KG1 (cell line): ENCODE measurements at places on chromosomes 7 and 10.

- DNase-seq: no peak
Observed at GRCh38 chr10:131019696-131020095, 291.8 kb downstream of the TCERG1L start.

DNA sequence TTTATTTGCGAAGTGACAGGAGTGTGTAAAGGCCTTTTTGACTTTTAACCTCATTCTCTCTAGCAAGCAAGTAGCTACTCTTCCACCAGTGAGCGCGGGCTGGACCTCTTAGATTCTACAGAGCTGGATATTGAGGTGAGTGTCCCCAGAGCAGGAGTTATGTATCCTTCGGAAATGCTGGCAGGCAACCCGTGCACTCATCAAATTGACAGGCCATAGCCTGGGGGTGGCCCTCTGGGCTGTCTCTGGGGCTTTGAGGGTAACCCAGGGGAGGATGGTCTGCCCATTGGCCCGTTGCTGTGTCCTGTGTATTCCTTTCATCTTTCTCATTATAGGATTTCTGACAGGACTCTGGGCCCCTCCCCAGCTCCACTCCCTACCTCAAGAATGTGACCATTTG, 6.1 kb upstream of the PVRIG start:
- no peak for DNase-seq

DNA sequence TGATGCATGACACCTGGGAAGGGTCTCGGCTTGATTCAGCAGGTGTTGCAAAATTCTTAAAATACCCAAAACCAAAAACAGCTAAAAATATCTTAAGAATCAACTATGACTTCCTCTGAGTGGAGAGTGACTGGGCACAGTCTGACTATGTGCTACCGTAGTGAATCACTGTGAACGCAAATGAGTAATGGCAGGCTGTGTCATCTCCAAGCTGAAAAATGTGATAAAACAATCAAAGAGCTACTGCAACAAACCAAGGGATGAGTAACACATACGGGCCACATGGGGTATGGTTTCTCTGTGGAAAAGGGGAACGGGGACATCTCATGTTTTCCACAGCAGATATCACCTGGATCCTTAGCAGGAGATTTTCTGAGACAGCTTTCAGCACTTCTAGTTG, 127.5 kb downstream of the ABCA13 start:
- DNase-seq: no peak

- no peak for DNase-seq
Observed at GRCh38 chr10:70513848-70514309, 35.3 kb downstream of the PALD1 start.

DNA sequence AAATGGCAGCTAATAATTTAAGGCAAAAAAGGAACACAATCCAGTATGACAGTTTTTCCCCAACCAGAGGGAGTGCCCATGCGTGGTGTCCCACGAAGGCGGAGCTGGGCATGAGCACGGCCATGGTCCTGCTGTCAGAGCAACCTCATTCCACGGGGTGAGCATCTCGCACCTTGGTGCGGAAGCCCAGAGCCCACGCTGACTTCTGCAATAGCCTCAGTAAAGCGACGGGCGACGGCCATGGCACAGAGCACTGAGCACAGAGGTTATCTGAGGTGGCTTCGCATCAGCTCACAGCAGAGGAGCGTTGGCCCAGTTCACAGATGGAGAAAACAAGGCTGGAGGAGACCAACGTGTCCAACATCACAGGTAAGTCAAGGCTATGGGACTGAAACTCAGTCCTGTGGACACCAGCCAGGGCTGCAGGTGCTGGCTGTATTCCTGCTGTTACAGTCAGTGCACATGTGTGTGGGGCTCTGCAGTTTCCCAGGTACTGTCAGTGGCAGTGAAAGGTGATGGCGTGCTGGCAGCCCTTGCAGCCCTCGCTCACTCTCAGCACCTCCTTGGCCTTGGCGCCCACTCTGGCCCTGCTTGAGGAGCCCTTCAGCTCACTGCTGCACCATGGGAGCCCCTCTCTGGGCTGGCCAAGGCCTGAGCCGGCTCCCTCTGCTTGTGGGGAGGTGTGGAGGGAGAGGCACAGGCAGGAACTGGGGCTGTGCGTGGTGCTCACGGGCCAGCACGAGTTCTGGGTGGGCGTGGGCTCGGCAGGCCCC, 525.6 kb downstream of the PTPRN2 start:
- no peak for DNase-seq

GRCh38 chr10:104941662-104942061, 300.6 kb downstream of the SORCS3 start:
- no peak for DNase-seq

DNA sequence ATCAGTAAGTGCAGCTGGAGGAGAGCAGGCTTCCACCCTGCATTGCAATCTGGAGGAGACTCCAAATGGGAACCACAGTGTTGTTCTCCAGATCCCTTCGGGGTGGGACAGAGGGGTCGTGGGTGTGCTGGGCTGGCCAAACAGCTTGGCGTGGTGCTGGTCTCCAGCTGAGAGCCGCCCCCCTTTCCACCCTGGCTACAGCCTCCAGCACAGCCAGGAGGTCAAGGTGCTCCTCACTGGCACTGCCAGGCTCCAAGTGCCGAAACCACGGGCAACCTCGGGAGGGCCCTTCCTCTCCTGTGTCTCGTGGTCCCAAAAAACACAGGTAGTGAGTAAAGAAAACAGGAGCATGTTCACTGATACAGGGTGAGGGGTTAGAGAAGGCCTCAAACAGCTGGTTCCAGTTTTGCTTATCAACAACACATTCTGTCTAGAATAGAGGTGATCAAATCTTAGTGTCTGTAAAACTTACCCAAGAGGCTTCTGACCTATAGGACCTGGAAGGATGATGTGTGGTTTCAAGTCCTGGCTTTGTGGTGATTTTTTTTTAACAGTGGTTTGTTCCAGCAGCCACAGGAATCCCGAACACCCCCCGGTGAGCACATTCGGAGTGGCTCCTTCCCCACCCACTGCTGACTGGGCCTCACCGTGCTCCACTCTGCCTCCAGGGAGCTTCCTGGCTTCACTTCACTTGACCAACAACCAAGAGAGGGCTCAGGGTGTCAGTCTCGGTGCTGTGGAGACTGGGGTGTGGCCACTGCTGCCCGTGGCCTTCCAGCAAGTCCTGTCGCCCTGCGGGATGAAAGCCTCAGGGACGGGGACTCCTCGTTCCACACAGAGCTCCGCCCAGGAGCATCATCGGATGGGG, 31.2 kb upstream of the EN2 start:
- DNase-seq: no peak

DNA sequence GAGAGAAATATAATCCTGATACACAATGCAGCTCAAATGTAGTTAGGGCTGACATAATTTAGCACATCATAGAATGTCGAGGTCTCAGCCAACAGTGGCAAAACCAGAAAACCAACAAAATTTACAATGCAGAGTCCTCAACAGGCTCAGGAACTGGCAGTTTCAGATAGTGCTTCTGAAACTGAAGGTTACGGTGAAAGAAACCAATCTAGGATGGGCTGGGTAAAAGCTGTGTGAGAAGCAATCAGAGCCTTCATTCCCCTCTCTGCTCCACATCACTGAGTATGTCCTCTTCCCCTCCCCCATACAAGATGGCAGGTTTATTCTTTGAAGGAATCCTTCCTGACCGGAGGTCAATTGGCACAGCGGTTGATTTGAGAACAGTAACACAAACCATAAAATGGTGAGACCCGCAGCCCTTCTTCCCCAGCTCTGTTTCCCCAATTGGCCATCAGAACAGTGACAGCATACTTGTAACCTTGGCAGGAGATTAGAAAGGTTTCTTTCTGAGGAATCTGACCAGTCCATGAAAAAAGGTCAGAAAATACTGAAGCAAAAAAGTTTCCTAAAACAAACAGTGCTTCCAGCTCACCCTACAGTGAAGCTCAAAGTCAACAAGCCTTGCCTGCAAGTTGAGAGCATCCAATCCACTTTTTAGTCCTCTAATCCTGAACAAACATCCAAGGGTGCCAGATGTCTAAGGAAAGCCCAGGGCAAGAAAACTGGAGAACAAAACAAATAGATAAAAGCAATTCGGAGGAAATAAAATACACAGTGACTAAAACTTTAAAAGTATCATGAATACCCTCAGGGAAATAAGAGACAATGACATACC, 53.9 kb upstream of the IL6 start:
- no peak for DNase-seq

DNA sequence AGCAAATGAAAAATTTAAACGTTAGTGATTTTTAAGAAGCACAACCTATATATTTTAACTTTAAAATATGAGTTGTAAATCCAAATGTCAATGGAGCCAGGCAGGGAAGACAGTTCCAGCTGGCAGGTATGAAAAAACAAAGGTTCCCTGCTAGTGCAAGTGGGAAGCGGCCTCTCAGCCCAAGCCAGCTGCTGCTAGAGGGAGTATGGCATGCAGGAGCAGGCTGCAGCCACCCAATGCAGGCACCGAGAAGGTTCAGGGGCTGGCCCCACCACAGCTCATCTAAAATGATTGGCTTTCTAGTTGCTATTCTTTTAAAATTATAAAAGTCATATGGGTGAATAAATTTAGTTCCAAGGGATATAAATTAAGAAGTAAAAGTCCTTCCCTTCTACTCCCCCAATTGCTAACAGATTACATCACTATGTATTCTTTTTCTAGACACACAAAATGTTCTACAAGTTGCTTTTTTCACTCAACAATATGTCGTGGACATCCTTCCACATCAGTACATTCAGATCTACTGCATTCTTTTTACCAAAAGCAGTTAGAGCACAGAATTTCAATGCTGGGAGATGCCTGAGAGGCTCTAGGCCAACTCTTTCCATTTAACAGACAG, 69.3 kb downstream of the SGMS1 start:
- DNase-seq: no peak

DNA sequence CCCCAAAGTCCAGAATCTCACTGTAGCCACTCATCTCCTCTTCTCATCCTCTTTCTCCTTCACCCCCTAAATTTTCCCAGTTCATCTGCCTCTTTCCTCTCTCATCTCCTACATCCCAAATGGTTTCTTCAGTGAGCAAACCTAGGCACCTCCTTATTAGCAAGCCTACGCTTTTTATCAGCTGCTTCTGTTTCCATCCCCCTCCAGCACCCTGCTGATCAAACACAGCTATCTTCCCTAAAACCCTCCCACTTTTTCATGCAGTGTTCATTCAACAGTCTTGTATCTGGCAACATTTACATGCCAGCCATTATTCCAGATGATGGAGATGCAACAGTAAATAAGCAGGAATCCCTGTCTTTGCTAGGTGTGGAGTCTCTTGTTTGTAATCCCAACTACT, 3.3 kb upstream of the ABRAXAS2 start:
- DNase-seq: no peak

- no peak for DNase-seq
Observed at GRCh38 chr7:105890290-105890997, 14.0 kb upstream of the ATXN7L1 start.

DNA sequence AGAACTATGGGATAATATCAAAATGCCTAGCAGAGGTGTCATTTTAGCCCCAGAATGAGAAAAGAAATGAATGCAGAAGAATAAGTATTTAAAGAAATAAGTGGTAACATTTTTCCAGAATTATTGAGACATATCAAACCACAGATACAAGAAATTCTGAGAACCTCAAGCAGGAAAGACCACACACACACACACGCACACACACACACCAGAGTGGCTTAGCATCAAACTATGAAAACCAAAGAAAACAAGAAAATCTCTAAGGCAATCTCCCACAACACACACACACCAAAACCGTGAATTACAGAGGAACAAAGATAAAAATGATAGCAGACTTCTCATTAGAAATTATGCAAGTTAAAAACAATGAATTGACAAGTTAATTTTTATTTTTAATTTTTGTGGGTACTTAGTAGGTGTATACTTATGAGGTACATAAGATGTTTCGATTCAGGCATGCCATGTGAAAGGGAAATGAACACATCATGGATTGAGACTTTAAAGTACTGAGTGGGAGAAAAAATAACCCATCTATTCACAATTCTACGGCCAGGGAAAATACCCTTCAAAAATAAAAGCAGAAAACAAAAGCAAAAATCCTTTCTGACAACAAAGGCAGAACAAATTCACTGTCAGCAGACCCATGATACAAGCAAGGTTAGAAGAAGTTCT, 14.6 kb downstream of the PPIF start:
- DNase-seq: no peak

- peak; percentile 67 for DNase-seq
Observed at GRCh38 chr10:87656431-87657072, 3.1 kb upstream of the PAPSS2 start.
